ENCODE measurements at places on chromosomes 6 and 20.

DNA sequence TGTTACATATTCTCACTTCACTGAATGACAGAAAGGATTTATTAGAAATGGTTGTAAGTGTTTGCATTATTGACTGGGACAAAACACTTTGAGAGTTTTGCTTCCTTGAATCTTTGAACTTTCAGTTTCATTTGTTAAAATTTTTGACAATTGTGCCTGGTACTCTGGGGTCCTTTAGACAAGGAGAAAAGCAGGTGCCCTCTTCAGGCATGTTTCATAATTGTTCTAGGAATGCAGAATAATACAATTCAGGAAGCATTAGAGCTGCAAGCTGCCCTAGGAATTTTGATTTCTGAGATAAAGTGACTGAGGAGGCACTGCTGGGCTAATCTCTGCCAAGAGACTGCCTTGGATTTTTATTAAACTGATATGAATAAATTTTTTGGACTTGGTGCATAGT, 49.7 kb downstream of the TOP1 start:
- DNase-seq = no peak

DNA sequence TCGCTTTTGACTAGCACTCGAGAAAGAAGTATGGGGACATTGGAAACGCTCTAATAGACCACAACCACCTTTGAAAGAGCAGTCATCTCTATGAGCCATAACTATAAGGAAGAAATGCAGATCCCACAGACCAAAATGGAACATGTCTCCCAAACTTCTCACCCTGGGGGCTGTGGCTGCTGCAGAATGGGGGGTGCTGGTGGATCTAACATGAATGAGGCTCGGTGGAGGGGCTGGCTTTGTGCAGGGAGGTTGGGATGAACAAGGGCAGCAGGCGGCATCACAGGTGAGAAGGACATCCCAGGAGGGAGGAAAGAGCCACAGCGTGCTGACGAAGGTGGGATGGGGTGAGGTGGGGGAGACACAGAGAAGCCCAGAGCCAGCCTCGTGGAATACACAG, 10.5 kb upstream of the CCR6 start:
- no peak for DNase-seq

- DNase-seq = no peak
Observed at GRCh38 chr20:62665826-62666735, 23.8 kb downstream of the SLCO4A1 start.

GRCh38 chr6:114096561-114097172, 125.7 kb upstream of the HDAC2 start:
- peak; percentile 22 for DNase-seq

GRCh38 chr6:89430201-89430962, 2.6 kb upstream of the ANKRD6 start:
- DNase-seq = no peak

DNA sequence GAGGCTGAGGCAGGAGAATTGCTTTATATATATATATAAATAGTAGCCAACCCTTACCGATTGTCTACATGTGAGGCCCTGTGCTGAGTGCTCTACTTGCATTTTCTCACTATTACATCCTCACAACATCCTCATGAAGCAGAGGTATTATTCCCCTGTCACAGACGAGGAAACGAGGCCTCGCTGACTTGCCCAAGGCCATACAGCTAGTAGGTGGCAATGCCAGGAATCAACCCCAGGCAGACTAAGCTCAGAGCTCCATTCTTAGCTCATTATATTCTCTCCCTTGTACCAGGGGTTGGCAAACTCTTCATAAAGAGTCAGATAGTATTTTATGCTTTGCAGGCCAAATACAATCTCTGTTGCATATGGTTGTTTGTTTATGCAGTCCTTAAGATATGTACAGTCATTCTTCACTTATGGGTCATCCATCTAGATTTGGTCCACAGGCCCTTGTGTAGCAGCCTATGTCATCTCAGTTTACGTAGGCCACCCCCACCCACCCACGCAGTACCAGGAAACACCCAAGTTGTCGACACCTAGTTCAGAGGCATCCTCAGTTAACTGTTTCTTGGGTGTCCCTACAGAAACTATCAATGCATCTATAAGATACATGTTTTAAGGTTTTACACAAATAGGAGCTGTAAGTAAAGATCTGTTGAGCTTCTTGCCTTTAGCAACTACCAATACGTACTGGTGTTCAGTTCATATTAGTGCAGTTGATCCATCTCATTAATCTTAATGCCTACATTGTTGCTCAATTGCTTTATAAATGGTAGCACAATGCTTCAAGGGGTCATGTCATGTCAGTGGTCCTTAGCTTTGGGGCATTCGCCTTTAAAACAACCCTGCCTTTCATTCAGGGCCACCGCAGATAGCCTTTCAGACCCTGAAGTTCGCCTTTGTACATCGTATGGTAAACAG, 3.0 kb downstream of the CASS4 start:
- no peak for DNase-seq

GRCh38 chr6:27766405-27766804, 145.8 kb downstream of the OR2B2 start:
- DNase-seq = no peak

- DNase-seq = no peak
Observed at GRCh38 chr20:40920291-40920690, 108.3 kb upstream of the TOP1 start.

DNA sequence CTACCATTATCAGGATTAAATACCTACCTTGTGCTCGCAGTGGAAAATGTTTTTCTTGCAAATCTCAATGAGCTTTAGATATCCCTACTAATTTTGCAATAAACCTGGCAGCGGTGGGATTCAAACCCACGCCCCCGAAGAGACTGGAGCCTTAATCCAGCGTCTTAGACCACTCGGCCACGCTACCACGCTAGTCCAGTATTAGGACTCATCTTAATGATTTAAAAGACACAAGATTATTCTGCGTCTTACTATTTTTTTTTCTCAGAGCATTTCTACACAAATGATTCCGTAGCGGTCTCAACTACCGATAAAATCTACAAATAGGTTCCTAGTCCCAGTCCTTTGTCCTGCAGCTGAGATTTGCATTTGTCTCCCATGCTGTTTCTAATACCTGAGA, 35.2 kb upstream of the ZSCAN23 start:
- DNase-seq = no peak

- no peak for DNase-seq
Observed at GRCh38 chr6:137387096-137387764, 107.0 kb downstream of the OLIG3 start.

DNA sequence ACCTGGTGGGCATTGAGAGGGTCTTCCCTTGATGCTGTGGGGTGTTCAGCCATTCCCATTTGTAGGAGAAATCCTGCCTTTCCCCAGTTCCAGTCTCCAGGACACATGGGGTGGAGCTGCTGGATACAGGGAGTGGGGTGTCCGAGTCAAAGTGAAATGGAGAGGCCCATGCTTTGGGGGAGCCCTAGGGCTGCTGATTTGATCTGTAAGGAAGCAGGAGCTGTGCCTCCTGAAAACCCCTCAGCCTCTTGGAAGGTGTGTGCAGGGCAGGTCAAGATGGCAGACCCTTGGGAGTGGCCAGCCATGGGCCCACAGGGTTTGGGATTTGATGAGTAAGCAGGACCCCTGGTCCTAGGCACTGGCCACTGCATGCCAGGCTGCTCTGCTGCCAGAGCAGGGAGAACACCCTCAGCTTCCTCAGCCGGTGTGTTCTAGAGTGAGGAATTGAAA, 82.0 kb downstream of the SERAC1 start:
- no peak for DNase-seq

Data from SK-N-MC (cell line).